ENCODE measurements at places on chromosomes 11 and 22.
A peak's percentile ranks its signal among the peaks of the same experiment; 100 is the strongest.

DNA sequence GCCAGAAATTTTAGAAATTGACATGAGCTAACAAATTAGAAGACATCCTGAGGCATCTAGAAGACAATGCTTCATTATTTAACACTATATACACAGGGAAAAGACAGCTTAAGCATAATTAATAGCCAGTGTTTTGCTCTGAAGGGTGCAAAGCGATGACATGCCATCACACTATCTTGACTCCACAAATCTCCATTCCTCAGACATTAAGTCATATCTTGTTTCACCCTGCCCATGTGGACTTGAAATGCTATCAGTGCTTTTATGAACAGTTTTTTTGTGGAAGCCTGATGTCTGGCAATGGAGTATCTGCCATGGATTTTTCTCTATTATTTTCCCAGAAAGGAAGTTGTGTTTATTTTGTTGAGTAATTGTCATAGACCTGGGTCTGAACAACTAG lies 2.3 kb downstream of the CARD18 start:
- DNase-seq, result no peak

DNA sequence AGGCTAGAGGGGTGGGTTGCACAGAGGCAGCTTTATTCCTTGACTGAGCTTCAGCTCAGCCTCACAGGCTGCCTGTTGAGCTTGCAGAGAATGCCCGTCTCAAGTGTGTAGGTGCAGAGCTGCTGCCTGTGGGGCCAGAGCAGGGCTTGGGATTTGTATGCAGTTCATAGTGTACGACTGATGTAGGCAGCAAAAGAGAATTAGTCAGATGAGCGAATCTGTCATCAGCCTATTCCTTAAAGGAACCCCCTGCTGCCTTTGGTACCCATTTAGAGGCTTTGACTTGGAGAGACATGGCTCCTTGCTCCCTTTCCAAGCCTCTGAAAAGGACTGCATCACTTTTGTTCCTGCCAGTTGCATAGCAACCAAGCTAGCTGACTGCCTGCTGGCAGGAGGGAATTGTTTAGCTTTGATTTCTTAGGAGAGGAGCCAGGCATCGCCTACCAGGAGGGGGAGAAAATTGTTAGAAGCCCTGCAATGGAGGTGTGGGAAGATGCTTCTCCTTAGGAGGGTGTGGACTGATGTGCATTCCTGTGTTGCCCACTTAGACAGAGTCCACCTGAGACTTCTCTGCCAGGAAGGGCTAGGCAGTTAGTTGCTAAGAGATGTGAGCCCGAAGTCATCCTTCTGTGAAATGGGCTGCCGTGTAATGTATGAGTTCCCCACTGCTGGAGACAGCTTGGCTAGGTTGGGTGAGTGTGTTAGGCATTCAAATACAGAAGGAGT lies 10.9 kb downstream of the ACO2 start:
- no peak for DNase-seq

- no peak for DNase-seq
Observed at GRCh38 chr22:24432059-24432853, 4.9 kb downstream of the ADORA2A start.

- DNase-seq, result no peak
Observed at GRCh38 chr11:42975180-42975529, 336.6 kb upstream of the API5 start.

DNA sequence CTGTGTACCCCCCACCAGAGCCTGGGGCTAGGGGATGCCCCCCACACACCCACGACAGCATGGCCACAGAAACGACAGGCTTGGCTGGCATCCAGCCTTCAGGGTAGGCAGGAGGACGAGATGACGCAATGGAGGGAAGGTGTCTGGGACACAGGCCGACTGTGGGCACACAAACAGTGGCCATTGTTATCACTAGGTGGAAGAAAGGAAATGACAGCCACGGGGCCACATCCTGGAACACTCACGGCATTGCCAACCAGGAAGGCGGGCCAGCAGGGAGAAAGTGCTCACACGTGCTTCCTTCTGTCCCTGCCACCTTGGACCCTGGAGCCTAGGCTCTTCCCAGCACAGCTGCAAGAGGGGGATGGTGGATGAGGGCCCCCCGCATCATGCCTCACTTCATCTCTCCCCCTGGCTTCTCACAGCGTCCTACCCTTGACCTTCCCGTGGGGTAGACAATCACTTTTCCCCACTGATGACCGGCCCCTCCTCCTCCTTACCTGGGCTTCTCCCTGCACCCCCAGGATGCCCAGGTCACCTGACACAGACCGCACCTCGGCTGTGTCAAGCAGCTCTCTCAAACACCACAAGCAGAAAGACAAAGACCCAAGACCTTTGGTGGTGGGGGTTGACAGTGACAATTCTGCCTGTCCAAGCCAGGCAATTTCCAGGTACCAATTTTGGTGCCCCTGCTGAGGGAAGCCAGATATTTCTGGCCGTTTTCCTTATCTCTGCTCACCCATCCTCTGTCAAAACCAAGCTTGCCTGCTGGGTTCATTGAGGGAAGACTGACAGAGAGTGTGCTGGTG lies 8.6 kb downstream of the PLA2G6 start:
- no peak for DNase-seq

- DNase-seq, result no peak
Observed at GRCh38 chr11:44351006-44351660, 41.2 kb upstream of the ALX4 start.

DNA sequence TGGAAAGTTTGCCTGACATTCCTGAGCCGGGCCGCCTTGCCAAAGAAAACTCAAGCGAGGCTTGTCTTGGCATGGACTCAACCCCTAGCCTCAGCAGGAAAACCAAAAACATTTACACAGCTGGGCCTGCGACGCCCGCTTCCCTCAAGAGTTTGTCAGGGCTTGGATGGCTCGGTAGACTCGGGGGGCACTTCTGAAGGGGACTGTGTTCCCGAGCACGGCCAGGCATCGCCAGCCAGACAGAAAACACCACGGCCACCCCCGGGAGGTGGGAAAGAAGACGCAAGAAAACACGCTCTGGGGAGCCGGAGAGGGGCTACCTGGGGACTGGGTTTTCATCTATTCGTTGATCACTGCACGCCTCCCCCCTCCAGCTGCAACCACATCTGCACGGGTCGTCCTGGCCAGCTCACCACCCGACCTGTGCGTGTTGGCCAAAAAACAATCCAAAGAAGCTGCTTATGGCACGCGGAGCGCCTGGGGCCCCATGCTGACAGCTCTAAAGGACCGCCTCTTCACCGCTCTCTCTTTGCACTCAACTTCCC lies 380.7 kb downstream of the MN1 start:
- DNase-seq, result peak; percentile 78

- DNase-seq, result no peak
Observed at GRCh38 chr11:71223671-71224660, 28.4 kb downstream of the SHANK2 start.

- peak; percentile 81 for DNase-seq
Observed at GRCh38 chr11:57311109-57311936, 13.4 kb downstream of the TNKS1BP1 start.

GRCh38 chr22:49719046-49719445 lies 108.6 kb downstream of the BRD1 start:
- no peak for DNase-seq

- peak; percentile 34 for DNase-seq
Observed at GRCh38 chr22:21876486-21877176, 9.2 kb upstream of the MAPK1 start.

GRCh38 chr22:38716826-38717225 lies 11.1 kb downstream of the GTPBP1 start:
- no peak for DNase-seq

DNA sequence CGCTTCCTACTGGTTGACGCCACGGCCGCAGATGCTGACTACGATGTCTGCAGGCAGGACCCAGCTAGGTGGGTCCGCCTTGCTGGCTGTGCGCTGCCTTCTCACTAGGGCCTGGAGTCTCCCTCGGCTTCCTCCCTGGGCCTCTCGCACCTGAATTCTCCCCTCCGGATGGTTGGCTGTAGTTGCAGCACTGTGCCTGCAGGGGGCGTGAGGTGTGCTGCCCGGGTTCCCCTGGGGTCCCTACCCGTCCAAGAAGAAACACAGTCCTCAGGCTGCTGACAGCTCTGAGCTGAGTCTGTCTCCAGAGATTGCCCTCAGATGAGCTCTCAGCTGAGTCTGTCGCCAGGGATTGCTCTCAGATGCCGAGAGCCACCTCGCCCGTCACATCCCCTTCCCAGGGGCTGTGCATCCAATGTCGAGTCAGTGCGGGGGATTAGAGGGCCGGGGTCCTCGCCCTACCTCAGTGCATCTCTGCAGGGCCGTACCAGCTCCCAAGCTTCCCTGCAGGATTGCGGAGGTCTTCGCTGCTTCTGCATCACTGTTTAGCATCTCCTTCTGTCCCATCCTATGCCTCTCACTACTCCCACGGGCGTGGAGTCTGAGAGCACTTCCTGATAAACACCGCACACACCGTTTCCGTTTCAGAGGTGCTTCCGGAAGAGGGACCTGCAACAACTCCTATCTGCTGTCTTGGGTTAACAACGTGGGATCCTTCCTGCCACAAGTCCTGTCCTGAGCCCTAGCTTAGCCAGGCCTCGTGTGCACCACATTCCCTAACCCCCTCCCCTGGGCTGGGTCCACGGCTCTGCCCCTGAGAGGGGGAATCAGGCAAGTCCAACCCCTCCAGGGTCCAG lies 196.9 kb downstream of the CSNK2A3 start:
- DNase-seq, result no peak

- DNase-seq, result no peak
Observed at GRCh38 chr11:25886036-25886435, 445.9 kb upstream of the ANO3 start.

DNA sequence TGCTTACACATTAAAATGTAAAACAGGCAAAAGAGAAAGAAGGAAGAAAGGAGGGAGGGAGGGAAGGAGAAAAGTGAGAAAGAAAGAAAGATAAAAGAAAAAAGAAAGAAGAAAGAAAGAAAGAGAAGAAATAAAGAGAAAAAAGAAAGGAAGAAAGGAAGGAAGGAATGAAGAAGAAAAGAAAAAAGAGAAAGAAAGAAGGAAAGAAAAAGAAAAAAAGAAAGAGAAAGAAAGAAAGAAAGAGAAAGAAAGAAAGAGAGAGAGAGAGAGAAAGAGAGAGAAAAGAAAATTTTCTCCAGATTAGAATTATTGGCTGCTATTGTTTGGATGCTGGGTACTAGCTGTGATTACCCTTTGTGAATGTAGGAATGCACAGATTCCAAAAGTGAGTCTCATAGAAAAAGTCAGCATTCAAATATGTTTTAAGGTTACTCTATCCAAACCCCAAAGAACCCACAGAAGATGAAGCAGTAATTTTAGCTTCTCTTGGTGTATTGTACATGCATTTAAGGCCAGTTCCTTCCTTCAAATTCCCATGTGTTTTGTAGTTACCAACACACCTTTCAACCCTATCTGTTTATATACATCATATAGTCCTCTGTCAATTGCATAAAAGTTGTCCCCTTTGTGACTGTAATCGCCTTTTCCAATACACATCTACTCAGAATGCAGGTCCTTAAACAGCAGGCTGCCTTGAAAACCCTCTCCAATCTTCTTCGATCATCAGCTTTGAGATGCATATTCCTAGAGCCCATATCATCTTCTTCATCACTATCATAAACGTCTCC lies 789 bp upstream of the FAM111A start:
- peak; percentile 34 for DNase-seq

GRCh38 chr11:12017865-12018453 lies 9.5 kb upstream of the DKK3 start:
- DNase-seq, result no peak

- no peak for DNase-seq
Observed at GRCh38 chr22:45308391-45308956, 1.3 kb upstream of the FAM118A start.

- DNase-seq, result no peak
Observed at GRCh38 chr22:37329238-37330140, 47.2 kb downstream of the CYTH4 start.

- no peak for DNase-seq
Observed at GRCh38 chr11:34305193-34305592, 52.6 kb downstream of the ABTB2 start.

DNA sequence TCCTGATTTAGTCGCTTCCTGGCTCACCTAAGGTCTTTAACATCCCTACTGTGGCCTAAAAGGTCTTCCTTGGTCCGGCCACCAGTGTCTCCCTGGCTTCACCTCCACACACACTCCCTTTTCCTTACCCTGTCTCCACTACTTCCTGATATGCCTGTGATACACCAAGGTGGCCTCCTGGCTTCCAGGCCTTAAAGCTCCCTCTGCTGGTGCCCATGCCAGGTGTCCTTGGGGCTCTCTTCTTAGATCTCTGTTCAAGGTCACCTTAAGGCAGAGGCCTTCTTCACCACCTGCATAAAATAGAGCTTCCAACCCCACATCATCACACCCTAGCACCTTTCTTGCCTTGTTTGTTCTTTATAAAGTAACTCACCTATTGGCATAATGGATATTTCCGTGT lies 787.7 kb downstream of the NTM start:
- no peak for DNase-seq

GRCh38 chr11:8333811-8334401 lies 70.2 kb upstream of the LMO1 start:
- no peak for DNase-seq

- no peak for DNase-seq
Observed at GRCh38 chr11:78230161-78230877, 41.6 kb downstream of the USP35 start.

DNA sequence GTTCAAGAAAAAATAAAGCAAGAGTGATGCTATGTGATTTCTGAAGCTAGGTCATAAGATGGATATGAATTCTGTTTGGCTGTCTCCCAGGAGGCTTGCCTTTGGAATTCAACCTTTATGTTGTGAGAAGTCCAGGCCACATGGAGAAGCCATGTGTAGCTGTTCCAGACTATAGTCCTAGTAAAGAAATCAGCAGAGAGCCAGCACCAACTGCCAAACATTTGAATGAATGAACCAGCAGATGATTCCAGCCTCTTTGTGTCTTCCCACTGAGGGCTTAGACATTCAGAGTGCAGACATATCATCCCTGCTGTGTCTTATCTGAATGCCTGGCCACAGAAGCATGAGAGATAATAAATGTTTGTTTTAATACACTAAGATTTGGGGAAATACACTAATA lies 1150.6 kb downstream of the DLG2 start:
- peak; percentile 26 for DNase-seq

DNA sequence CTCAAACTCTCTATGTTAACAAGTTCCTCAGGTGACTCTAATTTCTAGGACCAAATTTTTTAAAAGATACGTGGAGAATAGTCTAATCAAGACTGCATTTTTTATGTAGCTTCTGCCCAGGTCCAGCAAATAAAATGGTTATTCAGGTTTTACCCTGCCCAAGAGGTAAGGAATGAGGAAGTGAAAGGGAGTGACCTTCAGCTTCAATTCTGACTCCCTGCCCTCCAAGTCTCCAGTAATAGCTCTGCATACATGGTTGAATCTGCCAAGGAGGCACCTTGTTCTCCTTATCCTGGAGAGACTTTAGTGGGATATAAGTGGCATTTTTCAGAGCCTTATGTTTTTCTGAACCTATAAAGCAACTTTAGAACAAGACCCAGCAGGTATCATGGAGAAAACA lies 15.5 kb downstream of the MUC15 start:
- no peak for DNase-seq

GRCh38 chr11:70511345-70511744 lies 113.0 kb downstream of the CTTN start:
- DNase-seq, result no peak

DNA sequence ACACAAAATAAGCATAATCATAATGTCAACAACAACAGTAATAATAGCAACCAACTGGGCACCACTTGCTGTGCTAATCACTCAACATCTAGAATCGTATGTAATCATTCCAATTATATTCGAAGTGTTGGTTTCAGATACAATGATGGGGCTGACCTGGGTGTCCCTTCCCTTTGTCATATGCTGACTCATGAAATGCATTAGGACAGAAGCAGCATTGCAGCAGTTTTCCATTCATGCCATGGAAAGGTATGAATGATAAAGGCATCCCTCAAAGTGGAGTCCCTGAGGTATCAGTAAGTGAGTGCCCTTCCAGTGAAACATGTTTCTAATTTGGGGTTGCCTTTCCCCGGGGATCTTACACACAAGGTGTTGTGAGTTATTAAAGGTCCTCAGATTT lies 46.3 kb upstream of the ANO3 start:
- DNase-seq, result no peak

GRCh38 chr22:24001314-24001713 lies 3.9 kb downstream of the GSTT4 start:
- DNase-seq, result no peak

All from non-pigmented ciliary epithelial cell (primary cell).